ENCODE measurements at places on chromosomes 1 and 21.

GRCh38 chr1:227318853-227319607 lies 738 bp upstream of the CDC42BPA start:
- DNase-seq = peak; percentile 87

DNA sequence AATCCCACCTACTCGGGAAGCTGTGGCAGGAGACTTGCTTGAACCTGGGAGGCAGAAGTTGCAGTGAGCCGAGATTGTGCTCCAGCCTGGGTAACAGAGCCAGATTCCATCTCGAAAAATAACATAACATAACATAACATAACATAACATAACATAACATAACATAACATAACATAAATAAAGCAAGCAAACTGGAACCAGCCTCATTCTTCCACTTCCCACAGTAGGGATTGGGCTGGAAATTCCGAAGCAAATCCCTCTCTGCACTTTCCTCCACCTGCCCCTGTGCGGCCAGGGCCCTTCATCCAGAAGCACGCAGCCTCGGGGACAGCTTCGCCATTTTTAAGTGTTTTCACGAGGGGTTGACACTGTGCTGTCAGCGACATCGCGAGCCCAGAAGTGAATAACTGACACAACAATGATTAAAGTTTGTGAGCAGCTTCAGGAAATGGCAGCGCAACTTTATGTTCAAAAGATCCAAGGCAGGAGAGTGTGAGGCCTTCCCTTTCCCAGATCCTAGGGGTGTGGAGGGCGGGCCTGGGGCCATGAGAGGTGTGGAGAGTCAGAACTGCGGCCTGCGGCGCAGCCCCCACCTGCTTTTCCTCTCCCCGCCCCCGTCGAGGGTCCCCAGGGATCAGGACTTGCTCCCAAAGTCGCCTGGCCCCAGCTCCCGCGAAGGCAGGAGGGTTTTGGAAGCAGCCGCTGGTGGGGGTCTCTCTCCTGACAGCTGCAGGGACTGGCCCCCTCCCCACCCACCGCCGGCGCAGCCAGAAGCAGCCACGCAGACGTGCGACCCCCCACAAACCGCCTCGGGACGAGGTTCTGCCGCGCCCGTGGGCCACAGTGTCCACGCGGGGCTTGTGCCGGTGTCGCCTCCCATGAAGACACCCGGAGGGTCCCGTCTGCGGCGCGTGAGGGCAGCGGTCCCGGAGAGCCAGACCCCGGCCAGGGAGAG lies 651 bp upstream of the GABRD start:
- no peak for DNase-seq

- DNase-seq = no peak
These were observed 24.8 kb downstream of the CCSAP start for GRCh38 chr1:229318056-229318455.

DNA sequence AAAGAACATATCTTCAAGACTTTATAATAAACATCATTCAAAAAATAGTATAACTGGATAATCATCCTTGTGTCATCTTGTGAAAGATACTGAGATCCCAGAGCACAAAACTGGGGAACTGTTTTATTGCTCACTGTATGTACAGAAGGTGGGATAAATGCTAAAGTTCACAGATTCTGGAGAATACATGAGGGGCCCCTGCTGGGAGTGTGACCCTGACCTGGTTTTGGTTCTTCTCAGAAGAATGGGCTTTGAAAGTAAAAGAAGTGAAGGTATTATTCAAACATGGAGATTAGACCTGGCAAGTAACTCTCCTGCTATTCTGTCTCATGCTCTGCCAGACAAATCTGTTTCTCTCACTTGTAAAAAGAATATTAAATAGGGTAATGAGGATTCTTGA lies 14.5 kb downstream of the WDR26 start:
- no peak for DNase-seq

DNA sequence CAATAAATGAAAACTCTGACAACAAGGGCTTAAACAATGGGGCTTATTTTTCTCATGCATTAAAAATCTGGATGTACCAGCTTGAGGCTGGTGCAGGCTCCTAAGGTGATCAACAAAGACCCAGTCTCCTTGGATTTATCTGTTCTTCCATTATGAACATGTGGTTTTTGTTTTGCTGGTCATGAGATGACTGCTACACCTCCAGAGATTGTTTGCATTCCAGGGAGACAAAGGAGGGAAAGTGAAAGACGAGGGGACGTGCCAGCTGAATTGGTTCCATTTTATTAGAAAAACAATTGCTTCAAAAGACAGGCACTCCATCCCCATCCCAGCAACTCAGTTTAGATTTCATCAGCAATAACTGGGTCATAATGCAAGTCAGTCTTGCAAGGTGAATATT lies 90.9 kb upstream of the KCNK1 start:
- no peak for DNase-seq

- DNase-seq = no peak
These were observed 13.5 kb upstream of the TNFRSF1B start for GRCh38 chr1:12153181-12153785.

- peak; percentile 42 for DNase-seq
These were observed 37.7 kb downstream of the KIAA0040 start for GRCh38 chr1:175154629-175155472.

- no peak for DNase-seq
These were observed 2.2 kb downstream of the SPATA6 start for GRCh38 chr1:48469616-48470480.

DNA sequence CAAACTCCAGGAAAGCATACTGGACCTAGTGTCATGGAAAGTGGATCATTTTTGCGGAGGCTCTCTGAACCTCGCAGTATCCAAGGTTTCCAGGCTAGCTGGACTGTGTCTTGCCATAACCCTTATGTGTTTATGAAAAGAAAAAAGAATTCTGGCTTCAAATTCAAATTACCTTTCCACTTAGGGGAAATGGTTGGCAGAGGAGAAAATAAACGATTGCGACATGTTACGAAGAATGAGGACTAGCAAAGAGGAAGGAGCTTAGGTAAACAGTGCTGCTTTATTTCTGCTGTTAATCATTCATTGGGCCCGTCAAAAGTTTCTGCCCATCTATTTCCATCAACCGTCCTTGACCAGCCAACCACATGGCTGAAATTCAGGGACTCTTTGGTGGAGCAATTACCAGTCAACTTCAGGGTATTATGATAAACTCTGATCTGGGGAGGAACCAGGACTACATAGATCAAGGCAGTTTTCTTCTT lies at the start of gene C4BPA:
Gene C4BPA, plus strand, starts transcription at position 342 of the 482 bp plus-strand sequence. CDS start 8,793 bp downstream, outside the sequence.
- DNase-seq = no peak

DNA sequence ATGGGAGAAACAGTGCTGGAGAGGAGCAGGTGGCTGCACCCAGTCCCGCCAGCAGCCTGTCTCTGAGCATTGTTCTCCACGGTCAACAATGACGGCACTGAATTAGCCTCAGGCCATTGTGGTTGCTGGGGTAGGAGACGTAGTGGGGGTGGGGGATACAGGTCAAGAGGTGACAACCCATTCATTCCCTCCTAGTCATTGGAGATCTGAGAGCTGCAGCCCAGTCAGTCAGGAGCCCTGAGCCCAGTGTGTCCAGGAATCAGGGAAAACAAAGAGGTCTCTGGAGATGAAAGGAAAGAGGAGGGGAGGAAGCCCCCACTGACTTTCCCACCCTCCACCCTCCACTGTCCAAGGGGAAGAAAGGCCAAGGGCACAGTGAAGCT lies 15.3 kb downstream of the SMIM12 start:
- no peak for DNase-seq

DNA sequence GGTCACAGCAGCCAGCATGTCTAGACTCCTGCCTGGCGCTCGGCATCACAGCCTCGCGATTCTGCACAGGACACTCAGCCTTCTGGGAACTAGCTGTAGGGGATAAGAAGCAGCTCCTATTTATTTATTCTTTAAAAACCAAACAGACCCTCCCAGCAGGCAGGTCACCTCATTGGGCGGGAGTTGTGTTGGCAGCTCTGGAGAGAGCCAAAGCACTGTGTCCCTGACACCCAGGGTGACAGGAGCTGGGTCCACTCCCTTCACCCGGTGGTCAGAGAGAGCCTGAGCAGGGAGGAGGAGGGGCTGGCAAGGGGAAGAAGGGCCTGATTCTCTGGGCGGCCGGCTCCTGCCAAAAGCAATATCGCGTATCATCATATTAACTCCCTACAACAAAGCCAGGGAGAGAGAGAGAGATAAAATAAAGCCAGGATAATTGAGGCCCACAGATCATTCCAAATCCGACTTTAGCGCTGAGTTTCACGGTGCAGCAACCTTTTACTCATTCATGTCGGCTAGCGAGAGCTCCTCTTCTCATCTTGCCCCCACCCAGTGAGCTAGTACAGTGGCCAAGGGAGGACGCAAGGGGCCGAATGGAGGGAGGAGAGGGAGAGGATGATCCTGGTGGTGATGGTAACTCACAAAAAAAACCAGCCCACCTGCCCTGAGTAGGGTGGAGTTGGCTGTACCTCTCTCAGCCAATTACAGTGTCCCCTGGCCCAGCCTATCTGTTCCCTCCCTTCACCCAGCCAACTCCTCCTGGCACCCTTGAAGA lies 79.8 kb upstream of the IFFO2 start:
- no peak for DNase-seq

- DNase-seq = no peak
These were observed 72.3 kb upstream of the ERG start for GRCh38 chr21:38570596-38570995.

DNA sequence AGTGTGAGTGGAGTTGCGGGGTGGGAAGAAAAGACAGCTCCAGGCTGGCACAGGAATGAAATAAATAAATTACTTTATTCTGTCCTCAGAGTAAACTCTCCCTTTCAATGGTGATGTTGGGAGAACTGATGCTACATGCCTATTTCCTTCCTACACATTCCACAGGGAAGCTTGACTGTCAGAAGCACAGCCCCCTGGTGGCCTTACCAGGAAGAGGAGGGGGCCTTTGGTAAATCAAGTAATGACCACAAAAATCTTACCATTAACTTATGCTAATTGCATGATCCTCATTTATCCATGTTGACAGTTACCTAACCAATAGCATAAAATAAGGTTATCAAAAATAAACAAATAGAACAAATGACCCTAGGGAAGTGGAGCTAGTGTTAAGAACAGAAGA lies 605.0 kb upstream of the PKN2 start:
- DNase-seq = no peak

DNA sequence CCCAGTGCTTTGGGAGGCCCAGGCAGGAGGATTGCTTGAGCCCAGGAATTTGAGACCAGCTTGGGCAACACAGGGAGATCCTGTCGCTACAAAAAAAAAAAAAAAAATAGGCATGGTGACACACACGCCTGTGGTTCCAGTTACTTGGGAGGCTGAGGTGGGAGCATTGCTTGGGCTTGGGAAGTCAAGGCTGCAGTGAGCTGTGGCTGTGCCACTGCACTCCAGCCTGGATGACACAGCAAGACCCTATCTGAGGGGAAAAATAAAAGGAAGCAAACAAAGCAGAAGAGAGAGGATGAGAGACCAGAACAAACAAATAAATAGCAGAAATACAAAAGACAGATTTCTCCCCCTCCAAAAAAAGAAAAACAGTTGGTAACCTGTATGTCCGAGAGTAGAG lies 34.0 kb downstream of the MTF2 start:
- no peak for DNase-seq

GRCh38 chr1:37888022-37888700 lies 28.8 kb upstream of the MTF1 start:
- no peak for DNase-seq

- no peak for DNase-seq
These were observed 82.9 kb downstream of the GALNT2 start for GRCh38 chr1:230149751-230150584.

GRCh38 chr1:109826930-109827349 lies 63.2 kb upstream of the EPS8L3 start:
- no peak for DNase-seq
